HFFc6 (cell line): ENCODE measurements at places on chromosomes 4 and X.

DNA sequence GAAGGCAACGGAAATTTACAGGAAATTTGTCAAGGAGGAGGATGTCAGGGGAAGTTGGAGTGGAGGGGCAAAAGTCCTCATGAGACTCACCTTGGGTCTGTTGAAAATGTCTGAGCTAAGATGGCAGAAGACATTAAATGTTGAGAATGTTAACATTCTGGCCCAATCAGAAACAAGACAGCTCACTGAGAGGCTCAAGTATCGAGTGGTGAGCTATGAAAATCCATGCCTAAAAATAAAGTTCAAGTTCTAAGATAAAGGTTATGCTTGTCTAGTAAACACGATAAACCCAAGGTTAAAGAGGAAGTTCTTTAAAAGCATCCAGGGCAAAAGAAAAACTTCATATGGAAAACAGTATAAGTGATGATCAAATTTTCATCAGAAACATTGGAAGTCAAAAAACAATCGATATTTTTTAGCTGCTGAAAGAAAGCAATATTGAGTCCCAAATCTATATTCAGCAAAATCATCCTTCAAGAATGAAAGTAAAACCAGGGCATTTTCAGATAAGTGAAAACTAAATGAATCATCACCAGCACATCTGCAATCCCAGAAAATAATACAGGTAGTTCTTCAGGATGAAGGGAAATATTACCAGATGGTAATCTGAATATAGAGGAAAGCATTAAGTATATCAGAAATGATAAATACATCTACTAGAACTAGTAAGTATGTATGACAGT is 462.4 kb downstream of the TLL1 start:
- no peak for DNase-seq

- DNase-seq: peak; percentile 14
These were observed 9.9 kb upstream of the AKAP14 start for GRCh38 chrX:119885554-119886428.

DNA sequence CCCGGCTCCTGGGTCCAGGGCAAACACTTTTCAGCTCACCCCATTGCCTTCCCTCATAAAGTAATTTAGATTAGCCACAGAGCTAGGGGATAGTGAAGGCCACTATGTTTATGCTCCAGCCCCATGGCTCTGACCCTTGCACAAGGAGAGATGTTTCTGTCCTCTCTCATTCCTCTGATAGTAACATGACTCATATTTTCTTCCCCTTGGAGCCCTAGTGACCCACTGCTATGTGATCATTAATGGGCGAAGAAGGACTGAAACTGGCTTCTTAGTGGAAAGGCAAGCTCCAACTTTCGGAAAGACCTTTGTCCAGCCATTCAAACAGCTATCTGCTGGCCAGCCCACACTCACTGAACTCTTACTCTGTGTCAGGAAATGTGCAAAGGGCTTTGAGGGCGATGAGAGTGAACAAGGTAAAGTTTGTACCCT is 12.3 kb downstream of the CLDN2 start:
- DNase-seq: peak; percentile 50

DNA sequence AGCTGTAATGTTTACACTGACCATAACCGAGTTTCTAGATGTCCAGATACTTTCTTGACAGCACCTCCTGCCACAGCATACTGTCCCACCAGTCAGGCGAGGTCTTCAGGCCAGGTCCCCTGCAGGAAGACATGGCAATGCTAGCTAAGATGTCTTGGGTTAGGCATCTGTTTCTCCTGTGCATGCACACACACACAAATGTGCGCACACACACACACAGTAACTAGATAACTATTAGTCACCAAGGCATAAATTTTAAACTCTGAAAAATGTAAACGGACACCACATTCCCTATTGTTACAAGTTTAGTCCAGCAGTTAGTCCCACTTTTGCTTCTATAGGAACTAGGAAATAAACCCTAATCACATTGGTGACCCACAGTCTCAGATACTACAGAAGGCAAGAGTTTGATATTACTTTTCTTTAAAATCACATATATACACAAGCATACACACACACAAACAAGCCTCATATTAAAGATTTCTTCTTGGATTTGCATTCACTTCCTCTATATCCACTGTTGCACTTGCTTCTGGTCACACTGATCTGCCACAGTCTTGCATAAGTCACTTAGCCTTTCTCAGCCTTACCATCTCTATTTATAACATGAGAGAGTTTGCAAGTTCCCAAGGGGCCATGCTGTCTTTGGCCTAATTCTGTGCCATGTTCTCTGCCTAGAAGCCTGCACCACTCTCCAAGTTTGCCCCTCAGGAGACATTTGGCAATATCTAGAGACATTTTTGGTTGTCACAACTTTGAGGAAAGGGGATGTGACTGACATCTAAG is 32.2 kb downstream of the IL21 start:
- DNase-seq: peak; percentile 65

- DNase-seq: no peak
These were observed 202.0 kb downstream of the DHX15 start for GRCh38 chr4:24382381-24382780.

DNA sequence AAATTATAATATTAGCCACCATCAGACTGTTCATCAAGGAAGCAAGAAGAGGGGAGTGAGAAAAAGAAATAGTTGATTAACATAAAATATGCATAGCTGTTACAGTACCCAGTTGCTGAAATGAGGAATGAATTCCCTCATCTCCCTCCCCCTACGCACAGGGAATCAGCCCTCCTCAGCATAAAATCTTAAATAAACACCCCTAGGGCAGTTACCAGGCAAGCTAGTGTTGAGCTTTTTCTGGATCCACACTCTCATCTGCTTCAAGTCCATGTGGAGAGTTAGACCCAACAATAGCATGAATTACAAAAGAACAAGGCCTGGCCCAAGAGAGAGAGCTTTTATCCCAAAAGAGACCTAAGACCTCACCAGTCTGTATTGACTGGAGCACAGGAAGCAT is 19.0 kb upstream of the SYTL4 start:
- peak; percentile 18 for DNase-seq

DNA sequence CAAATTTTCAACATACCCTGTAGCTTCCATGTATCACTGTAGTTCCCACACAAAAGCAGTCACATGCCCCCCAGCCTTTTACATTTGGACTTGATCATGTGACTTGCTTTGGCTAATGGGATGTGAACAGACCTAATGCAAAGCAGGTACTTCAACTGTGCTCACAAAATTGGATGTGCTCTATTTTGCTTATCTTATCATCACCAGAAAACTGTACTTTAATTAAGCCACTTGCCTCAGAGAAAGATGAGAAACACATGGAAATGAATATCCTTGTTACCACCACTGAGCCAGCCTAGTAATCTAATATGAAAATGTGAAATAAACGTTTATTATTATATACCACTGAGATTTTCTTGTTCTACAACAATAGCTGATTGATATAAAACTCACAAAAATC is 402.7 kb upstream of the HTR2C start:
- DNase-seq: no peak

DNA sequence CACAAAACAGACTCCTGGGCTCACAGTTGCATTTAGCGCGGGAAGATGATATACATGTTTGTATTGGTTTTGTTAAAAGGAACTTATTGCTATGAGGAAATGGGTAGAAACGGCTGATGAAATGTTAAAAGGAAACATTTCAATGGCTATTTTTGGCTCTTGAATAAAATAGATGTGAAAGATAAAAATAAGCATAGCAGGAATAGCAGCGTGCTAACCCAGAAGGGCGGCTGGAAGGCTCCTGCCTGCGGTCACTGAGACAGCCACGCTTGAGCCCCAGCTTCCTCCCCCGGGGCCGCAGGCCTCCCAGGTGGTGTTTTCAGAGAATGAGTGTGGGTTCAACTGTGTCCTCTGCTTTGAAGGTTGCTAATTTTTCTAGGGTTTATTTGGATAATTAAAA is 35.0 kb upstream of the CLCN4 start:
- DNase-seq: no peak

- DNase-seq: no peak
These were observed 7.0 kb upstream of the FGFBP1 start for GRCh38 chr4:15945516-15945915.

GRCh38 chrX:26409636-26410035 is 193.7 kb downstream of the MAGEB5 start:
- no peak for DNase-seq

- no peak for DNase-seq
These were observed 63.2 kb downstream of the MGST2 start for GRCh38 chr4:139728840-139729239.

DNA sequence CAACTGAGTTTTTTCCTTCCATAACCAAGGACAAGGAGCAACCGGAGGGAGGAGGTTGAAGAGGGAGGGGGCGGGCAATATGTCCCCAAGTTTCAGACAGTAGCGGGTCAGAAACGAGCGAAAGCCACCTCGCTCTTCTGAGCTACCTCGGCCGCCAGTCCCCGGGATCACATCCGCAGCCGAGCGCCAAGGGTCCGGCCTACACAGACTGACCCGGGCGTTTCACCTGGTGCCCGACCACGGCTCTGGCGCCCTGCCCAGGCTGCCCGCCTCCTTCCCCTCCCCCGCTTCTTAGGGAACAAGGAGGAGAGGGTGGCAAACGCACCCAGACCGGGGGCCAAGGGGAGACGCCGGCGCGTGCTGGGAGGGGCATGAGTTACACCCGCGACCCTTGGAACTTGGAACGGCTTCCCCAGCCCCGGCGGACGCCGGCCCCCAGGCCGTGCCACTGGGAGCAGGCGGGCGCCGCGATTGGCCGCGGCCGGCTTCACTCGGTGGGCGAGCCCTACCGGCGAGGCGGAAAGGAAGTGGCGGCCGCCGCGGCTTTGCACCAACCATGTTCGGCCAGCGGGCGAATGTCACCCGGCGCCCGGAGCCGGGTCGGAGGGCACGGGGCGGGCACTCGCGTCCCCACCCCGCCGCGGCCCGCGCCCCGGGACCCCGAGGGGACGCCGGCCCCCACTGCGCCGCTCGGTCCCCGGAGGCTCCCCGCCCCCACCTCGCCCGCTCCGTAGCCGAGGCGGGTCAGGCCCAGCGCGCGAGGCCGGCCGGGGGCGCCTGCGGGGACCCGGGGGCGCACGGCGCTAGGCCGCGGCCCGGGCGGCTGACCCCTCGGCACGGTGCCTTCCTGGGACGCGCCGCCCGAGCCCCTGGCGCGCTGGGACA is 1.5 kb downstream of the IRF2 start:
- DNase-seq: peak; percentile 61

- peak; percentile 35 for DNase-seq
These were observed 47.2 kb upstream of the LAS1L start for GRCh38 chrX:65581661-65582339.

- no peak for DNase-seq
These were observed 4.0 kb downstream of the ARX start for GRCh38 chrX:25011589-25012432.

- no peak for DNase-seq
These were observed 52.1 kb downstream of the ABLIM2 start for GRCh38 chr4:8106451-8107025.

DNA sequence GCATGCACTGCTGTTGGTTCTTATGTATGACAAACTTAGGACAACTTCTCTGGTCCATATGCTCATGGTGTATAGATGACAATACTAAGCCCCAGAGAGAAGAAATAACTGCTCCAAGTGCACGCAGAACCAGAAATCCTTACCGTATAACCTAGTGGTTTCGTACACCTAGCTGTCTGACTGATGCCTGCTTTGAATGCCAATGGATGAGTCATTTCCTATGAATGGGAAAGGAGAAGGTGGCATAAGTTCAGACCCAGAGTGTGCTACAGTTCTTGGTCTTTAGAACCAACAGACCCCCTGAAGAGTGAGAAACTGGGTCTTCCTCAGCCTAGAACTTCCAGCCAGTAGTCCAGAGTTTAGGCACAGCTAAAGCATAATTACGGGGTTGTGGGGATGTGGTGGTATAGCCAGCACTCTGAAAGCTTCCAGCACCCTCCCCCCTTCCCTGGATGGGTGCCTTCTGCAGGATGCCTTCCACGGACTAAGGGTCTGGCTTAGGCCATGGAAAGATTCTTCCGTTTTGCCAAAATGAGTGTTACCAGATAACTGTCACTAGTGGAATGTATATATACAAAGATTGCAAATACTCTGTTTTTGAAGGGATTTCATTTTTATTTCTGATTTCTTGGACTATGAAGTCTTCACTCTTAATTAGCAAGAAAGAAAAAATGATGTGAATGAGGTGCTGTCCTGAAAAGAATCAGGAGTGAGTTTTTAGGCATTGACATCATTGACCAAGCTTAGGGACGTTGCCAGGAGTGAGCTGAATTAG is 84.6 kb upstream of the PACRGL start:
- no peak for DNase-seq

DNA sequence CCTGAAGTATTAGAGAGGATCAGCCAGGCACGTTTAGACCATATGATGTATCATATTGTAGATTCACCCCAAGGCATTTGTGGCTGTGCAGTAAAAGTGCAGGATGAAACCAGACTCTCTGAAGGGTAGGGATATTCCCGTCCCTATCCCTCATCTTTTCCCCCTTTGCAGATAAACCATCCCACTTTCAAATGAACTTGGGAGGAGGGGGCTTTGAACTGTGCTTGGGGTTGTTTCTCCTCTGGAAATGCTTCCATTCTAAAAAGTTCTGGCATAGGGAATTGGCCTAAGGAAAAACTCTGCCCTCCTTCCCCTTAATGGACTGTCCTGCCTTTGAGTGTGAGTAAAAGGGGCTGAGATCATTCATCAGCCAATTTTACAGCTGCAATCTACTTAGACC is 23.8 kb downstream of the SNCA start:
- DNase-seq: no peak

DNA sequence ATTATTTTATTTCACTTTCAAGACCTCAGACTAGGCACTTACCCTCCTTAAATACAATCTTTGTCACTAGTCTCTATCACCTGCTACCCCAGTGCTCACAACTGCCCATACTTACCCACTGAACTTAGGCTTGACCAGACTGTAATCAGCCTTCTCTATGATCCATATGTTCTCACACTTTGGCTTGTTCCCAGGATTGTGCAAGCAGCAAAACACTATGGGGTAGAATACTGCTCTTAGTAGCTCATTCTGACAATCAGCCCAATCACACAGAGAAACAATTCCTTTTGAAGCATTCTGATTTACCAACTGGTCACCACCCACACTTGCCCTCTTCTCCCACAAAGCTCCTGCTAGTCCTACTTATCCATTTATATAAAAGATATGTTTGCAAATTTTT is 878.3 kb downstream of the FSTL5 start:
- no peak for DNase-seq

DNA sequence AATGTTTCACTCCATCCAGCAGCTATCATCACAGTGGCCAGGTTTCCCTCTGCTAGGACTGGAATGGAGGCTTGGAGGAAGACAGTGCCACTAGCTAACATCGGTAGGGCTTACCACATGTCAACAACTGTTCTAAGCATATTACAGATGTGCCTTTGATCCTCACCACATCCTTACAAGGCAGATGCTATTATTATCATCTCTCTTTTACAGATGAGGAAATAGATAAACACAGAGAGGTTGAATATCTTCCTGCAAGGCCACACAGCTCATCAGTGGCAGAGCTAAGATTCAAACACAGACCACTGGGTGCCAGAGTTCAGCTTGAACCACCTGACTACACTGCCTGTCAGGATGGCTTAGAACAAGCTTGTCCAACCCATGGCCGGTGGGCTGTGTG is 47.4 kb downstream of the MAMLD1 start:
- DNase-seq: no peak

- no peak for DNase-seq
These were observed 282.2 kb upstream of the KLF3 start for GRCh38 chr4:38381788-38382187.

- peak; percentile 67 for DNase-seq
These were observed 14.5 kb downstream of the SPACA5 start for GRCh38 chrX:48021026-48021900.

- DNase-seq: no peak
These were observed 277.2 kb downstream of the HS3ST1 start for GRCh38 chr4:11151500-11151899.
